ENCODE measurements at places on chromosomes 5 and 9.
A peak's percentile ranks its signal among the peaks of the same experiment; 100 is the strongest.

DNA sequence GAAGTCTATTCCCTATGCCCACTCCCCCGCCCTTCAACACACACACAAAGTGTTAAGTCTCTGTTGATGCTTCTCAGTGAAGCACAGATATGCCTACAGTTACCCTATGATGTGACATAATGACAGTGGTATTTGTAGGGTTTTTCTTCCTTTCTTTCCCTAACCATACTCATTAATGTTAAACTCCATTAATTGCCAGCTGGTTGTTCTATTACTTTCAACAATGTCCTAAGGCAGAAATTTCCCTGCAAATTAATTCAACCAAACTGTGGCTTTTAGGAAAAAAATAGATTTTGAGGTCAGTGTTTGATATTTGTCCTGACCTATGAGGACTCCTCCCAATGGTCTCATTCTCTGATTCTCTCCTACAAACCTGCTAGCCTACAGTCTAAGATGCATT lies 38.2 kb upstream of the SLCO6A1 start:
- no peak for DNase-seq

DNA sequence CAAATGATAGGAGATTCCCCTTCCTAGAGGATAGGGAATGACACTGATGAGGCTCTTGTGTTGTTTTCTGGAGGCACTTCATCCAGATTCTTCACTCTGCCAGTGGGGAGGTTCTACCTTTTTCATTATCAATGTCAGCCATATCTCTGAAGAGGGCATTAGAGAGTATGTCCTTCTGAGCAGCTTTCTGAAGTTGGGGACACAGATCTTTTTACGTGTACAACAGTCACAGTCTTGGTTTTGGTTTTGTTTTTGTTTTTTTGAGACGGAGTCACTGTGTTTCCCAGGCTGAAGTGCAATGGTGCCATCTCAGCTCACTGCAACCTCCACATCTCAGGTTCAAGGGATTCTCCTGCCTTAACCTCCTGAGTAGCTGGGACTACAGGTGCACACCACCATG lies 22.6 kb downstream of the CENPH start:
- DNase-seq = no peak

DNA sequence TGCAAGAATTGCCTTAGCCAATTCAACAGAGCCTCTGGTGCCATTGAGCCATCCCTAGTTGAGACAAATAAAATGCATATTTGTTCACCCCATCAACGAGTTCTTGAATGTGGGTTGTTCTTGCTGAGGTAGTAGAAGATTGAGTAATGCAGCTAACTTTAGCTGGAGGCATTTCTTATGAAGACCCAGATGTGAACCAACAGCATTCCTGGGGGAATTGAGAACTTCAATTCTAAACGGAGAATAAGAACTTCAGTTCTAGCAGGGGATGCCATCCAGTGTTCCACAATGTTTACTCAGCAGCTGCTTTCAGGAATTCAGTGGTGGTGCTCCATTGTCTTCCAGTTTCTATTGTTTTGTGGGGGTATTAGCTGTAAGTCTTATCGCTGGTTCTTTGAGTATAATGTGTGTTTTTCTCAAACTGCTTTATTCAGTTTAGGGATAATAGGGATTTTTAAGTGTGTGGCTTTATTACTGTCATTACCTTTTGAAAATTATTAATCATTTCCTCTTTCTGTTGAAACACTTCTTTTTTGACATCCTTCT lies 1968.2 kb upstream of the NUDT12 start:
- DNase-seq = no peak

DNA sequence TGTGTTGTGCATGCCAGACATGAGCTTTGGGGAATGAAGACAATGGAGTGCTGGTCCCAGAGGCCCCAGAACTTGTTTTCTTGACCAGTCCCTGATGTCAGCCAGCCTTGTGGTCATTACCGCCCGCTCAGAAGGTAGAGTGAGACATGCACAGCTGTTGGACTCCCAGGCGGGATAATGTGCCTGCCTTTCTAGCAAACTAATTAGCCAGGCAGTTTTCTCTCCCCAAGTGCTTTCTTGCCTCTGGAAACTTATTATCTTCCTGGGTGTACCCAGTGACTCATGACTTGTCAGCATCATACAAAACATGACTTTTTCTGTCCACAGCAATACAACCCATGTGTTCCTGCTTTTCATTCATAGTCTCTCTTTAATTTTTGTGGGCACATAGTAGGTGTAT lies 131.1 kb downstream of the RMI1 start:
- DNase-seq = peak; percentile 13

DNA sequence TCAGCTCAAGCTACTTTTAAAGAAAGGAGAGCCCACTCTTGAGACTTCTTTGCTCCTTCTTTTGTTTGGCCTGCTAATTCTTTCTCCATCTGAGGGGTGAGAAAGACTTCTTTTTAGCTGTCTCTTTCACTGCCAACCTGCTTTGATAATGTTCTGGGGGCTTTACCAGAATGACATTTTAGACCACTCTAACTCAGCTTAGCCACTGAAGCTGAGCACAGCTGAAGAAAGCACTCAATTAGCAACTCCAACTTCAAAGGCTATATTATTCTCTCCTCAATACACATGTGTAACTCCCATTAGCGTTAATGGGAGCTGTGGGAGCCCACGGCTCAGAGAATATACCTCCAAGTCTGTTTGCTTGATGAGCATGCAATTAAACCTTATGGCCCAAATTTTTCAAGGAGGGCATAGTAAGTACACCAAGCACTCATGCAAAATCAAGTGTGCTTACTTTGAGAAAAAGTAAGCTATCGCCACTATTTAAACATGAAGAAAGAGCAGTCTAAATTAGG lies 815.4 kb upstream of the DMAC1 start:
- no peak for DNase-seq

- no peak for DNase-seq
Observed at GRCh38 chr9:107566611-107567061, 77.1 kb upstream of the KLF4 start.

- no peak for DNase-seq
Observed at GRCh38 chr5:147863454-147864158, 14.9 kb upstream of the SCGB3A2 start.

- DNase-seq = peak; percentile 22
Observed at GRCh38 chr9:35563791-35564197, 41.3 kb upstream of the TESK1 start.

GRCh38 chr5:38994324-38994927 lies 79.8 kb downstream of the RICTOR start:
- DNase-seq = peak; percentile 70

DNA sequence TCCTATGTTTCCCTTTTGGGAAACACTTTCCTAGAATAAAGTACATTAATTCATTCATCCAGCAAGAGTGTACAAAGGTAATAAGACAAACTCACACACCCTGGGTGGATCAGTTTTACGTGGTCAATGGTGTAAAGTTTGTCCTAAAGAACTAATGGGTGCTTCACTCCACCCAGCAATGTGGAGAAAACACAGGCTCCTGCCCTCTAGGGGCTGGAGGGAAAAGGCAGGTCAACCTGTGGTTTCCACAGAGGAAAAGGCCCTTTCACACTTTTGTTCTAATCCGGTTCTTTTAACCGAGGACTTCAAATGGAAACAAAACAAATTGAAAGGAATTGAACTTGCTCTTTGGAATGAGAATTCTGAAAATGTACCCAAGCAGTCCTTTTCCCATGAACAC lies 80.9 kb upstream of the SPOCK1 start:
- DNase-seq = no peak

- DNase-seq = peak; percentile 62
Observed at GRCh38 chr5:15885156-15885555, 294.4 kb downstream of the MARCHF11 start.

Measured in iris pigment epithelial cell (primary cell).